GM10248 (cell line): ENCODE measurements at places on chromosomes 12 and 14.

GRCh38 chr12:124438437-124439056 lies 128.9 kb downstream of the NCOR2 start:
- no peak for DNase-seq

DNA sequence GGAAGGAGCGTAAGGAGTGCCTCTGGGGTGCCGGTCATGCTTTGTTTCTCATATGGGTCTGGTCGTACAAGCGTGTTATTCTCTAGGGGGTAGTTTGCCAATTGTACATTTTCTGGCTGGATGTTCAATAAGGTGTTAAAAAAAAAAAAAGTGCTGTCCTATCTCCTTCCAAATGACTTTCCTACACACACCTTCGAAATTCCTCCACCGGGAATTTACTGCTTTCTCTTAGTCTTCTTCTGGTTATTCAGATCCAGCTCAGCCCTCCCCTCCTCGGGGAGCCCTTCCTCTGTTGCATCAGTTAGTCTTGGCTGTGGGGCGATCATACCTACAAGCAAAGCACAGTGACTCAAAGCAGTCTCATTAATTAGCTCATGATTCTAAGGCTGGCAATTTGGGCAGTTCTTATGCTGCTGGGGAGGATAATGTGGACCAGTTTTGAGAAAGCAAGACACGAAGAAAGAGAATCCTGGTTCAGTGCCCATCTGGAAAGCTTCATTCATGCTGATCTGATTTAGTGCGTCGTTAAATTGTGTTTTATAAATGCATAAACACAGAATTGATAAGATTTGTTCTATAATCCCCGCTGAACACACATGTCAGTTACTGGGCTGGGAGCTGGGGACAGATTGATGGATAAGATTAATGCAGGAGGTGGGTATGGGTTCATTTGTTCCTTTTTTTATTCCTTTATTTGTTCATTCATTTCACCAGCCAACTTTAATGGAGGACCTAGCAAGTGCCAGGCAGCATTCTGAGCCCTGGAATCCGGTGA lies 9.2 kb upstream of the CLMN start:
- DNase-seq, result no peak

- no peak for DNase-seq
These were observed 4.0 kb downstream of the CHURC1 start for GRCh38 chr14:64918216-64918615.

GRCh38 chr14:23639891-23640523 lies 3.8 kb downstream of the DHRS2 start:
- DNase-seq, result peak; percentile 3

GRCh38 chr12:97642911-97643310 lies 180.3 kb downstream of the RMST start:
- DNase-seq, result no peak

DNA sequence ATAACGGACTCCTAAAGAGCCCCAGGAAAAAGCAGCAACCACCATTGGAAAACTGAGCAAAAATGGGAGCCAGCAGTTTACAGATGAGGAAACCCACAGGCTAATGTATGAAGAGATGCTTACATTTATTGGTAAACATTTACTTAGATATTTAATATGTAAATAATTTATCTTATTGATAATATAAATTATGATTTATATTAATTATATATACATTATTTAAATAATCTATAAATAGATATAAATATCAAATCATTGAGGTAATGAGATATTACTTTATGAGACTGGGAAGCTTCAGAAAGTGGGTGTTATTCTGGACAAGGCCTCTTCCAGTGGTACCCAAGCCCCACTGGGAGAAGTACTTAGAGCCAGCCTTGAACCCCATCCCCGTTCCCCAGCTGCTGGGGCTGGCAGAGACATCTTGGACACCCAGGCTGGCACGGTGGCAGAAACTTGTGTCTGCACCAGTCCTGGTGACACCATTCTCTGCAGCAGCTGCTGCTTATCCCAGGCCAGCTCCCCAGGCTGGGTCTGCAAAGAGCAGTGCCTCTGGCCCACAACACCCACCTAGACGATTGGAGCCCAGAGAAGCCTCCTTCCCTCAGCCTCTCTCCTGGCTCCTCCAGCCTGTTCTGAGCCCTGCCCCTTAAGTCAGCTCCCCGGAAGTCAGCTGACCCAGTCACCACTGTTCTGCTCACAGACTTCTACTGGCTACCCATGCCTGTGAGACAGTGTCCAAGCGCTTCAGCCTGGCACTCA lies 25.9 kb downstream of the ISCA2 start:
- DNase-seq, result no peak

DNA sequence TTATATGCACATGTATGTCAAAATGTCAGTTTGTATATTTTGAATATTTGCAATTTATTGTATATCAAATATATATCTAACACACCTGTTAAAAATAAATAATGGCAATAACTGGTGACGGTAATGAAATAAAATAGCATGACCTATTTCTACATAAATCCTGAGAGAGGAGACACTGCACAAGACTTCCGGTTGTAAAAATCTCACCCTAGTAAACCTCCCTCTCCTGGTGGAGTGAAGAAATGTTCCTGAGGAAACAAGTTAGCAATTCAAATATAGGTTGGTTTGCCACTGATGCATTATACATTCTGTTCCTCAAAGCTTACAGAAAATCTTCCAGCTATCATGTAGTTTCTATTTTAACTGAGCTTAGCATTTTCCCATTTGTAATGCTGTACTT lies 166.1 kb upstream of the SYT10 start:
- no peak for DNase-seq

- no peak for DNase-seq
These were observed 21.0 kb upstream of the EMP1 start for GRCh38 chr12:13175499-13175898.

GRCh38 chr12:130076126-130076525 lies 86.1 kb upstream of the FZD10 start:
- no peak for DNase-seq

DNA sequence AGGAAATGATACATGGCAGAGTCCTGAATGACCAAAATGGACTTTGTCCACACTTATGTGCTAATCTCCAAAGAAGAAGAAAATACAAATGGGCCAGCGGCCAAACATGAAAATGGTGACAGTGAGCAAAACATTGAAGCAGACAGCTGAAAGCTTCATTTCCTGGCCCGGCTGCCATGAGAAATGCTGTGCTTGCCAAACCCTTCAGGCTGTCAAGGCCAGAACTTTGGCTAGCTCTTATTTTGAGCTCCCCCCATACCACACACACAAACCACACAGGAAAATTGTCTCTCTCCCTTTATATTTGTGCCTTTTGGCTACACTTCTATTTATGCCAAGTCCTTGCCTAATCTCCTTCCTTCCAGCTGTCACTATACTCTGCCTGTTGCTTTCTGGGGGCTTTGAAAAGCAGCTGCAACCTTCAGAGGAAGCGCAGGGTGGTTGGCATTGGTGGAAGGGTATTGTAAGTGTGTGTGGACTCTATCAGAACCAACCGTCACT lies 323.8 kb downstream of the RAD51B start:
- DNase-seq, result no peak

- DNase-seq, result no peak
These were observed 1.2 kb downstream of the CDKN1B start for GRCh38 chr12:12718381-12718759.

- no peak for DNase-seq
These were observed at the start of gene KLRG1 for GRCh38 chr12:8989413-8989812. Gene KLRG1 (plus strand): TSS chr12:8989546. CDS start chr12:8989636, 90 bp downstream.

DNA sequence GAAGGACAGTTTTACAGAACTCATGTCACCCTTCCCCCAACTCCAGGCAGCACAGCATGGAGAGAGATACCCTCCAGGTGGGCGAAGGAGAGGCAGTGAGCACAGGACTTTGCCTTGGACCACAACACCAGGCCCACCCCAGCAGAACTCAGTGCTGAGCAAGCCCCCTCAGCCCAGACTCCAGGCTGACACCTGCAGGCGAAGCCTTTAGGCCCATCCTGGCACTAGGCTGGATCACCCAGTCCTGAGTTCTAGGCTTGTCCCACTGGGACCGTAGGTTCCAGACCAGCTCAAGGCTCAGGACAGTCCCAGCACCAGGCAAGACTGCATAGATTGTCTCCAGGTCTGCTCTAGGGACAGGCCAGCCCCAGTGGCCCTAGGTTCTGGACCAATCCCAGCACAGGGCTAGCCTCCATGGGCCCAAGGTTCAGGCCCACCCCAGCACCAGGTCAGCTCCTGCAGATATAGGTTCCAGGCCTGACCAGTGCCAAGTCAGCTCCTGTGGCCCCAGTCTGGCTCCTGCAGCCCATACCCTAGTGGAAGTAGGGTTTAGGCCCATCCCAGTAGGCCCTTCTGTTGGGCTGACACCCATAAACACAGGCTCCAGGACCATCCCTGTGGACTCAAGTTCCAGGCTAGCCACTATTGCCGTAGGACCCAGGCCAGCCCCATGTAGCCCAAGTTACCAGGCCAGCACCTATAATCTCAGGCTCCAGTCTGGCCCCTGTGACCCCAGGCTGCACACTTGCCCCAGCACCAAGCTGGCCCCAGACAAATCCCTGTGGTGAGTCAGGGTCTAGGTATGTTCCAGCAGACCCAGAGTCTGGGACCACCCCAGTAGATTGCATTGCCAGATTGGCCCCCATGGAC lies 9.4 kb downstream of the WASHC3 start:
- DNase-seq, result no peak

DNA sequence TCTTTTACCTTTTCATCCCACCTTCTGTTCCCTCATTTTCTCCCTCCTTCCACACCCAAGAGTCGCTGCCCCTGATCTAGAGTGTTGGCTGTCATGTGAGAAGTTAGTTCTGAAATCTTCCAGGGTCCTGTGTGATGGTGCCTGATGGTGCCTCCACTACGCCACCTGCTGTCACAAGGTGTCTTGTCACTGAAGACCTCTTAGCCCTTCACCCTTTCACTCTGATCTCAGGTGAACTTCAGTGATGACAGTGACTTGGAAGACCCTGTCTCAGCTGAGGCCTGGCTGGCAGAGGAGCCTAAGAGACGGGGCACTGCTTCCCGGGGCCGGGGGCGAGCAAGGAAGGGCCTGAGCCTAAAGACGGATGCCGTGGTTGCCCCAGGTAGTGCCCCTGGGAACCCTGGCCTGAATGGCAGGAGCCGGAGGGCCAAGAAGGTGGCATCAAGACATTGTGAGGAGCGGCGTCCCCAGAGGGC lies 7.6 kb upstream of the PFDN5 start:
- peak; percentile 80 for DNase-seq

DNA sequence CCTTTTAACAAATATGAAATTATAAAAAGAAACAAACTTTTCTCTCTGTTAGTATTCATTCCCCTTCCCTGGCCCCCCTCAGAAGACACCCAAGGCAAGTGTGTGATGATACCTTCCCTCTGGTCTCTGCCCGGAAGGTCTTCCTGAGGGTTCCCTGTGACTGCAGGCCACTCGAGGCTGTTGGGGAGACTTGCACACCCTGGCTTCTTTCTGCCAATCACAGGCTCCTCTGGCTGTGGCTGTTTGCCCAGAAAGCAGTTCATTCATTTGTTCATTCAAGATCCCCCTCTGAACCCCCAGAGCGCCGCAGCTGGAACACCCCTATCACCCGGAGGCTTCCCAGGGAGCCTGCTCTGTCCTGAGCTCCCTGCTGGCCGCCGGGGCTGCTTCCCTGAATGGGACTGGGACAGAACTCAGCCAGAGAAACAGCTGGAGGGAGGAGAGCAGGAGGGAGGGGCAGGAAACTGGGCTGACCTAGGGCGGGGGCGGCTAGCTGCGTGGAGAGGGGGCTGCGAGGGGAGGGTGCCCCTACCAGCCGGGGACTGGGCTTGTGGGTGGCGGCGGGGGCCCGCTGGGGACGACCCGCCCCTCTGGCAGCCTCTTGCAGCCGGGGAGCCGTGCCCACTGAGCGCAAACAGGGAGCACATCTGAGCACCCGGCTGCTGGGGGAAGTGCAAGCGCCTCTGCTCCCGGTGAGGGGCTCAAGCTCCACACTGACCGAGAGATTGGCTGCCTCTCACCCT lies at the start of gene CMKLR1:
Gene CMKLR1 (minus strand): TSS at position 397 of the 743 bp plus-strand sequence. CDS start 45,720 bp downstream, outside the sequence.
- DNase-seq, result no peak

GRCh38 chr14:95287176-95287754 lies 32.4 kb downstream of the CLMN start:
- no peak for DNase-seq

DNA sequence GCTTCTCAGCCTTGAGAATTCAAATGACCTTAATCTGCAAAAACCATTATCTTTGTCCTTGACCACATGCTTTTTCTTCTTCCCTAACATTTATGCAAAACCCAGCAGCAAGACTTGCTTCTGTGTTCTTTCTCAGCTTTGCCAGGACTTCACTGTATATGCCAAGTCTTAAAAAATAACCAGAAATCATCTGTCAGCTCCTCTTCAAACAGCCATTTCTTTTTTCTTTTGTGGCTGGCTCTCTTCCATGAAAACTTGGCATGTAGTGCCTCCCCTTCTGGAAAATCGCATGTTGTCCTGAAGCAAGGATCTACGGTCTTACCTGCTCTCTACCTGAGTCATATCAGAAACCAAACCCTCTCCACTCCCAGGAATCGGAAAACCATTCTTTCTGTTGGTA lies 364.9 kb downstream of the RPS29 start:
- no peak for DNase-seq

DNA sequence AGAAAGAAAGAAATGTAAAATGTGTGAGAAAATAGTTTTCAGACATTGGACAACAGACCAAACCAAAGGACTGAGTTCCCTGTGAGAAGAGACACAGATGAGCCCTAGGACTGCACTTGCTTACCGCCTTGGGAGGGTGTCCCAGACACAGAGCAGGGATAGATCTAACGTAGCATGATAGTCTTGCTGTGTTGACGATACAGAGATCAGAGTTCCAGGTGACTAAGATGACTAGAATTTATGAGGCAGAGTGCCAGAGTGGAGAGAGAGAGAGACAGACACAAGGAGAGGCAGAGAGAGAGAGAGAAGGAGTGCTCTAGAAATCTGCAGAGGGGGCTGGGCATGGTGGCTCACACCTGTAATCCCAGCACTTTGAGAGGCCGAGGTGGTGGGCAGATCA lies 148.2 kb upstream of the LMNTD1 start:
- DNase-seq, result no peak

DNA sequence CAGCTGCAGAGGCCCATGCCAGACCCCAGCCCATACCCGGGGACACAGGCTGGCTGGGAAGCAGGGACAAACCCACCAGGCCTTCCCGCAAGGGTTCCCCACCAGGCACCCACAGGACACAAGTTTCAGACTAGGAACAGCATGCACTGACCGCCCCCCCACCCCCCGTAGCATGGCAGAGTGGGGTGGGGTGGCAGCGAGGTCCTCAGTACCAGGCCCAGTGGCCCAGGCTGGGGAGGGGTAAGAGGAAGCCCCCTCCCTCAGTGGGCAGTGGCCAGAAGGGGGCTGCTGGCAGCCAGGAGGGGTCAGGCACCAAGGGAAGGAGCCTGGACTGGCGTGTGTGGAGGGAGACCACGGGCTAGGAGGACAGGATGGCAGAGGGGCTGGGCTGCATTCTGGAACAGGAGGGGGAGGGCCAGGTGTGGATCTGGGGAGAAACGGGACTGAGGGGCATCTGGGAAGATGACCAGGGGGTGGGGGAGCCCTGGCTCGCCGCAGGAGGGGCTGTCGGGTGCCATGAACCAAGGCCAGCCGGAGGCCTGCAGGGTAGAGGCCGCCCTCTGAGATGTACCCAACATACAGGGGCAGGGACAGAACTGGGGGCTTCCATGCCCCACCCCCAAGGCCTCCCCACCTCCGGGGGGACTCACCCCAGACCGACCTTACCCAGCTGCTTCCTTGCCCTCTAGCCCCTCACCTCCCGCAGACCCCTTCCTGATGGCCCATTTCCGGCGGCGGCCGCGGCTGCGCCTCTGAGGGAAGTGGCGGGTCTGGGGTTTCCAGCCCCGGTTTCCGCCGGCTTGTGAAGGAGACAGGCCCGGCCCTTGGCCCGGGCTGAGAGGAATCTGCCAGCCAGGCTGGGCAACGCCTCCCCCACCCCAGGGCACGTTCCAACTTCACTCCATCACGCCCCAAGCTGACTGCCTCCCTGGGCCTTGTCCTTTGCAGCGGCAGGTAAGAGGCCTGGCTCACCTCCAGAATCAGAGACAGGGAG lies 5.6 kb upstream of the JAG2 start:
- DNase-seq, result no peak

GRCh38 chr12:121223292-121224285 lies 13.7 kb downstream of the P2RX4 start:
- no peak for DNase-seq
